ENCODE measurements at places on chromosomes 6 and 20.

GRCh38 chr20:11140359-11140758 is 466.6 kb upstream of the JAG1 start:
- no peak for DNase-seq

- DNase-seq, result no peak
Observed at GRCh38 chr6:42709871-42710270, 12.5 kb downstream of the PRPH2 start.

DNA sequence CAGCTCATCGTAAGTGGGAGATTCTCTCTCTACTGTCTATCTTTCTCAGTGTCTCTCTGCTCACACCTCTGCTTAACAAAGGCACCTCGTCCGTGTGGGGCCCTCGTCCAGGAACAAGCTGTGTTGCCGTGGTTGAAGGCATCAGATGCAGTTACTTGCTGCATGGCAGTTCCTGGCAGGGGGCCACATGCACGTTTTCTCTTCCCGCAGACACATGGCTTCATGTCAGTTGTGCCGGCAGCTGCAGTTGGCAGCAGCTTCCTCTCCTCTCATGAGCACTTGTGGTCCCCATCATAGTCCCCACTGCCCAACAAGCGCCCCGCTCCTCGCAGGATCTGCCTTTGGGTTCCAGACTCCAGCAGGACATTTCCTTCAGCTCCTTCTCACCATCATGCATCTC is 7.1 kb upstream of the AFDN start:
- DNase-seq, result no peak

- DNase-seq, result no peak
Observed at GRCh38 chr6:155276638-155277037, 12.8 kb downstream of the CLDN20 start.

DNA sequence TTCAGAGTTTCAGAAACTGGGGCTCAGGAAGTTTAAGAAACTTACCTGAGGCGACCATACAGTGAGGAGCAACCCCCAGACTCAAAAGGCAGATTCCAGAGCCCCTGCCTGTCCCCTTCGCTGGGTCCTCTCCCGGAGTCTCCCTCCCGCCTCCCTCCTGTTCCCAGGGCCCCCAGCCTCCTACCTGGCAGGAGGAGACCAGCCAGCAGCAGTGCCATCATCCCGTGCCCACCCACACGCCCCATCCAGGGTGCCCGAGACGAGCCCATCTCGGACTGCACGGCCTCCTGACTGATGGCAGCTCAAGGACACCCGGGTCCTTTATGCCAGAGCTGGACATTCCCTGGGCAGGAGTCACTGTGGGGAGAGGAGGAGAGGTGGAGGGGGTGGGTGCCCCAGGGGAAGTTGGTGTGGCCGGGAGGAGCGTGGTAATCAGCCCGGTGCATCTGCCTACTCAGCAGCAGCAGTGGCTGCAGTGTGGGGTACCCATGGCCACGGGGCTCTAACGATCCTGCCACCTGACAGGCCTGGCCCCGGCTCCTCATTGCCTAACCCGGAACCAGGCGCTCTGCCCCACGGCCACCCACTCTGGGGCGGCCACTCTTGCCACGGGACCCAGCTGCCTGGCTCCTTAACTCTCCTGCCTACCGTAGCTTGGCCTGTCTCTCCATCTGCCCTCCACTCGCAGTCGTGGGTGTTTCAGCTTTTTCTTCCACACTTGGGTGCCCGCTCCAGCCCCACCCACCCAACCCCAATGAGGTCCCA is at the start of gene CDSN:
Gene CDSN, minus strand, starts transcription at position 296 of the 765 bp plus-strand sequence. Its CDS starts 27 bp downstream, at position 269.
- no peak for DNase-seq

GRCh38 chr20:18588574-18588933 is 700 bp downstream of the DTD1 start:
- DNase-seq, result no peak

DNA sequence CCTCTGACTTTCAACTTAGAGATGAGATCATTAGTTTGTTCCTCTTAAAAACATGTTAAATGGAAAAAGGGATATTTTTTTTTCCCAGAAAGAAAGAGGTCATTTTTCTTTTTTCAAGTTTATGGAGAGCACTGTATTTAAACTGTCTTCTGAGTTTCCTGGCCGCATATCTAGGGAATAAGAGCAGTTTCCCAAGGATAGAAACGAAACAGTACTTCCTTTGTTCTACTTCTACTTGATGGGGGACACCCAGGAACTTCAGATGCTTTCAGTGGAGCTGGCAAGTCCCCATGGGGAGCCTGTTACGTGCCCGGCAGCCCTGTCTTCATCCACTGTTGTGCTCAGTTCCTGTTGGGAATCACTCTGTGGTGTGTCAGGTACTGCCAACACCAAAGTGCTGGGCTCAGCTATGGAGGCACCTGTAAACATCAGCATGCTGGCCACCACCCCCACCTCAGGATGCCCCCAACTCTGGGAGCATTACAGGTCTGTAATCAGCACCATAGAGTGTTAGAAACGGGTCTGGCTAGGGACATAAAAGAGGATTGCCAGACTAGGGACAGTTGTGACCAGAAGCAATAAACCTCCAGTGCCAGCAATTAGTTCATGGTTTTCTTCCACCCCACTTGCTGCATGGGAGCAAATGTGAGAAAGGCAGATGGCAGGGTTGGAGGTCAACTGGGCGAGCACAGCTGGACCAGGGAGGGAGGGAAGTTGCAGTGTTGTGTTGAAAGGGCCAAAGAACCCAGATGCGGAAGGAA is 221.7 kb upstream of the ECI2 start:
- DNase-seq, result no peak

- no peak for DNase-seq
Observed at GRCh38 chr6:55528624-55529023, 50.4 kb downstream of the HMGCLL1 start.

DNA sequence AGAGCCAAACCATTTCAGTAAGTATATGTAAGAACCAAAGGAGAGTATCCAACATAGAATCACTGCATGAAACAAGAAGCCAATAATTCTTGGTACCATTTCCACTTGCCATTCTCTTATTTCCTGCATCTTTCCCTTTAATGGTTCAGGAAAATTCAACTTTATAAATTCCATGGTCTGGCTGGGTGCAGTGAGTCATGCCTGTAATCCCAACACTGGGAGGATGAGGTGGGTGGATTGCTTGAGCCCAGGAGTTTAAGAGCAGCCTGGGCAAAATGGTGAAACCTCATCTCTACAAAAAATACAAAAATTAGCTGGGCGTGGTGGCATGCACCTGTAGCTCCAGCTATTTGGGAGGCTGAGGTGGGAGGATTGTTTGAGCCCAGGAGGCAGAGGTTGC is 21.2 kb downstream of the NHLRC1 start:
- DNase-seq, result no peak

GRCh38 chr6:12066297-12066696 is 54.2 kb downstream of the HIVEP1 start:
- DNase-seq, result no peak
